ENCODE measurements at places on chromosomes 1 and 21. TPM values are rescaled to one million over a fixed set of nuclear protein-coding genes. Genes with fewer than 3 reads are reported as not detected.

Gene ANKRD65
- total RNA-seq, result not detected

DNA sequence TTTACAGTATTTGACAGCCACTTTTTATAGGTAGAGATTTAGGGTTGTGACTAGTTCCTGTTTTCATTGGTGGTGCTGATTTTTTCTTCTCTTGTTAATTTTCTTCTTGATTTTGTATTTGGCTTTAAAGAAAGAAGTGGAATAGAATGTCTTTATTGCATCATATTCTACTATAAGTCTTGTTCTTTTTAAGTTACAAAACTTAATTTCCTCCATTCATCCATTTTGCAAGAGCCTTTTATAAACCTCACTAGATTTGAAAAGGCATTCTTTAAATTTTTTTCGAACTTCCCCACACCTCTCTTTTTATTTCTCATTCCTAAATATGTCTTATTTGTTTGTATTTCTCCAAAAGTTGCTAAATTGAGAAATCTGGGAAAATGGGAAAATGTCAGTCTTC lies 1368.6 kb upstream of the ADGRL4 start:
- H3K4me3 ChIP-seq, result no peak overlapping the region
- peak; percentile 4 for DNase-seq
- no peaks in the 10 kb centered on the region for H3K4me1 ChIP-seq
- H3K27me3 ChIP-seq, result no peaks in the 10 kb centered on the region

Gene GLUL
- 385 TPM for total RNA-seq

DNA sequence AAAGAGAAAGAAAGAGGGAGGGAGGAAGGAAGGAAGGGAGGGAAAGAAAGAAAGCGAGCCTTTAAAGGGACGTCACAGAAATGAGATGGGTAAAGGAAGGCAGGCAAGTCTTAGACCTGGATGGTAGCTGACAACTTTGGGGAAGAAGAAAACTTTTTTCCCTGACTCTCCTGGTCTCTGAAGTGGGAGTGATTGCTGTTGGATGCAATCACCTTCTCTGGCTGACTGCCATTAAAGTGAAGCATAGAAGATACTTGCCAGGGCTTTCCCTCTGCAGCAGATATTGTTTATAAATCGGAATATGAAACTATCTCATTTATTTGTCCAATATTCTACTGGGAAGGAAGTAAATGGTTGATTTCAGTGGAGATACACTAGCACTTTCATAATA lies 27.0 kb downstream of the VCAM1 start:
- no peaks in the 10 kb centered on the region for H3K36me3 ChIP-seq
- no peaks in the 10 kb centered on the region for H3K4me1 ChIP-seq
- H3K4me3 ChIP-seq, result no peak overlapping the region
- H3K27me3 ChIP-seq, result no peaks in the 10 kb centered on the region

Gene TXNDC12
- total RNA-seq, result 29.9 TPM

Gene MAEL
- total RNA-seq, result not detected

DNA sequence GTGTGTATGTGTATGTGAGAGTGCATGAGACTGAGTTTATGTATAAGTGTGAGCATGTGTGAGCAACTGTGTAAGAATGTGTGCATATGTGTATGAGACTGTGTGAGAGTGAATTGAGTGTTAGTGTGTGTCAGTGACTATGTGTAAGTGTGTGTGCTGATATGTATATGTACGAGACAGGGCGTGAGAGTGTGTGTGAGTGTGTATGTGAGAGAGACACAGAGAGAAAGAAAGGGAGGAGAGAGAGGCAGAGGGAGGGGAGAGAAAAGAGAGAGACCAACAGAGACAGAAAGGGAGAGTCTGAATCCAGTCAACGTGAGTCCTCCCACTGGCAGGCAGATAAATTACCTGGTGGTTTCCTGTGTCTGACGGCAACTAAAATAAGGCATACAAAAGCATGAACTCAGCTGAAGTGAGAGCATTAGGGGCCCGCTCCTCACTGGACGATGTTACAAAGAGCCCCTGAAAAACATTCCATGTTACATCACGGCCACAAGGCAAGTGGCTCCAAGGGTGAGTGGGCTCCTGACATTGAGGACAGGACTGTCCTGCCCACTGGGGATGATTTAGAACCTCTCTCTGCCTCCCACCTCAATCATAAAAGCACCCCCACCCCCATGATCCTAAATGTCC lies 66.6 kb upstream of the TIAM1 start:
- H3K4me3 ChIP-seq, result no peak overlapping the region
- H3K27ac ChIP-seq, result no peak overlapping the region

- H3K27me3 ChIP-seq, result no peaks in the 10 kb centered on the region
- no peaks in the 10 kb centered on the region for H3K36me3 ChIP-seq
These were observed 52.0 kb upstream of the PDC start for GRCh38 chr1:186512698-186513457.

- DNase-seq, result peak; percentile 56
- no peaks in the 10 kb centered on the region for H3K4me1 ChIP-seq
- peaks cover 55% of the 10 kb centered on the region for H3K27me3 ChIP-seq
- no peak overlapping the region for H3K4me3 ChIP-seq
These were observed 5.7 kb downstream of the LRRC71 start for GRCh38 chr1:156926175-156926574.

- no peaks in the 10 kb centered on the region for H3K27me3 ChIP-seq
- peaks cover 11% of the 10 kb centered on the region for H3K4me1 ChIP-seq
- H3K4me3 ChIP-seq, result no peak overlapping the region
- DNase-seq, result peak; percentile 98
- H3K36me3 ChIP-seq, result no peaks in the 10 kb centered on the region
These were observed 427.2 kb downstream of the KCNT2 start for GRCh38 chr1:196180847-196181593.

DNA sequence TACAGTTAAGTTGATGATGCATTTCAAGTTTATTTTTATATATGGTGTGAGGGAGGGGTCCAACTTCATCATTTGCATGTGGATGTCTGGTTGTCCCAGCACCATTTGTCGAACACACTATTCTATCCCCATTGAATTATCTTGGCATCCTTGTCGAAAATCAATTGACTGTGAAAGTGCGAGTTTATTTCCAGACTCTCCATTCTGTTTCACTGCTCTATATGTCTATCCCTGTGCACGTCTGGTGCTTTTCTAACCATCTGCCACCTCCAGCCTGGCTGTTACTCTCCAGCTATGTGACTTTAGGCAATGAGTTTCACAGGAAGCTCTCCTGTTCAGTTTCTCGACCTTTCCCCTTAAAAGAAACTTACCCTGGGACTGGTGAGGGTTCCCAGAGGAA lies 137.1 kb upstream of the KLHDC7A start:
- no peaks in the 10 kb centered on the region for H3K36me3 ChIP-seq
- DNase-seq, result no peak
- no peak overlapping the region for H3K27ac ChIP-seq
- H3K27me3 ChIP-seq, result no peaks in the 10 kb centered on the region
- no peaks in the 10 kb centered on the region for H3K4me1 ChIP-seq

DNA sequence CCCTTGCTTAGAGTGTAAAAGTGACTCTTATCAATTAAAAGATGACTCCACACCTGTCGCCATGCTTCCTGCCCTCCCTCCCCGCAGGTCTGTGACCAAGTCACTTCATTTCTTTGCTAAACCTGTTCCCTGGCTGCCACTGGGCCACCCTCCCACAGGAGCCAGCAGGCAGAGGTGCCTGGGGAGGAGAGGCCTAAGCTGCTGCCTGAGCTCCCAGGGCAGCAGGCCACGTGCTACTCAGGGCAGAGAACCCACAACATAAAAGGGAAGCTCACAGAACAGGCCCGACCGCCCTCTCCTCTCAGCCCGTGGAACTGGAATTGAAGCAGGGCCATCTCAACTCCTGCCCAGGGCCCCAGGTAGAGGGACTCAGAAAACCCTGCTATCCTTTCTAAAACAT lies 4.9 kb downstream of the C1orf198 start:
- DNase-seq, result no peak
- H3K4me1 ChIP-seq, result peaks cover 41% of the 10 kb centered on the region
- 0 out of 2 replicates have a peak overlapping the region, but pooled peaks have one; percentile 19 for H3K27ac ChIP-seq
- peaks cover 14% of the 10 kb centered on the region for H3K36me3 ChIP-seq
- no peaks in the 10 kb centered on the region for H3K27me3 ChIP-seq

- no peaks in the 10 kb centered on the region for H3K27me3 ChIP-seq
- DNase-seq, result no peak
- no peak overlapping the region for H3K27ac ChIP-seq
- H3K4me1 ChIP-seq, result no peaks in the 10 kb centered on the region
These were observed 93.0 kb upstream of the TTC34 start for GRCh38 chr1:2894381-2895041.

Gene LAD1
- under 0.01 TPM for total RNA-seq

DNA sequence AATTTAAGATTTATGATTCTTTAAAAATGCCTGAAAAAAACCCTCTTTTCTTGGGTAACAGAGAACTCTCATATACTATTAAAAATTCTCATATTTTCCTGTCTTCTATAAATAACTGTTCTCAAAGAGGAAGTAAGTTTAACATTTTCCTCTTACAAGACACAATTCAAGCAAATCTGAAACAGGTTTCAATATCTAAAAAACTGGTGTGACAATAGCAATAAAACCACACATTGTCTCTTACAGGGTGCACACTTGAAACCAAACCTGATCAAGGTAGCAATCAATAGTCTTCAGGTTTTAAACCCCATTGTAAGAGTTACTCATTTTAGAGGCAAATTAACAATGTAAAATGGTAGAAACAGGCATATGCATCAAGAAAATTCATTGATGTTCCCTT lies 28.0 kb downstream of the FUBP1 start:
- H3K27me3 ChIP-seq, result no peaks in the 10 kb centered on the region
- H3K4me1 ChIP-seq, result 0 out of 2 replicates have a peak, but pooled peaks cover 2% of the 10 kb centered on the region
- no peak overlapping the region for H3K27ac ChIP-seq

DNA sequence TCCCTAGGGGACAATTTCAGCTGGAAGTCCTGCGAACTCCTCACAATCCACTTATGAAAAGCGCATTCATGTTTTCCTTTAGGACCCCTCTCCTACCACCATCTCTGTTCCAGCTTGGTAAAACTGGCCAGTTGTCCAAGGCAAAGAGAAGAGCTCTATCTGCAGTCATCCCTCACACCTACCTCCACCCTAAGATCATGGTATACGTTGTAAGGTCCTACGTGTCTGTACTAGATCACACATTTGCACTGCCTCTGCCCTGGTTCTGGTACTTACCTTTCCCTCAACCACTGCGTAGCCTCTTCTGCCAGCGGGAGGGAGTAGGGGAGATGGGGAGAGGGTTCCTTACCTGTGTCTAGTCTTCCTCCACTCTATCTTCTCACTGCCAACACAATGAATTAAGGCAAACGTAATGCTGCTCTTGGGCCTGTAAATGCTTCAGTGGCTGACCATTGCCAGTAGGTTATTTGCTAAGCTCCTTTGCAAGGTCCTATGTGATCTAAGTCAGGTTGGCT lies 739 bp upstream of the NUP133 start:
- DNase-seq, result no peak
- no peaks in the 10 kb centered on the region for H3K36me3 ChIP-seq
- peak overlapping the region; percentile 77 for H3K4me3 ChIP-seq
- peaks cover 8% of the 10 kb centered on the region for H3K4me1 ChIP-seq
- H3K27ac ChIP-seq, result peak overlapping the region; percentile 95

Gene CCDC27
- not detected for total RNA-seq

Gene ACTA1
- not detected for total RNA-seq

Gene LRRN2
- total RNA-seq, result not detected

Gene NBPF4
- not detected for total RNA-seq

Gene SH2D5
- 7.2 TPM for total RNA-seq

GRCh38 chr1:48422009-48422408 lies 50.0 kb downstream of the SPATA6 start:
- no peaks in the 10 kb centered on the region for H3K27me3 ChIP-seq
- no peak for DNase-seq
- no peak overlapping the region for H3K4me3 ChIP-seq
- no peaks in the 10 kb centered on the region for H3K4me1 ChIP-seq
- no peak overlapping the region for H3K27ac ChIP-seq

GRCh38 chr1:7302126-7302525 lies 469.0 kb upstream of the VAMP3 start:
- no peaks in the 10 kb centered on the region for H3K36me3 ChIP-seq
- H3K4me3 ChIP-seq, result no peak overlapping the region
- no peaks in the 10 kb centered on the region for H3K27me3 ChIP-seq
- peaks cover 18% of the 10 kb centered on the region for H3K4me1 ChIP-seq
- peak overlapping the region; percentile 18 for H3K27ac ChIP-seq

DNA sequence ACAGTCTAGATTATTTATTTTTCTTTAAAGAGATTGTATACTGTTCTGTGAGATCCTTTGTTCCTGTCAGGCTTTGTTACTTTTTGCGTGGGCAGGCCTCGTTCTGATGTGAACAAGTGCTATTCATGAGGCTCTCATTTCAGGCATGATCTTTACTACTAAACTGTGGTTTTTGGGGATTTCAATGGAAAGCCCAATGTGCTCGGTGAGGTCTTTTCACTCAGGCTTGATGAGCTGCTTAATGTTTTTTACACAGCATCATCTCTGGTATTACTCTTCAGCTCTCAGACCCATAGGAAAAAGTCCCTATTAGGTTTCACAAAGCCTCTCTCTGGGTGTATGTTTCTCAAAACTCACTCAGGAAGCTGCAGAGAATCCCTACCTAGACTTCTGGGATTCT lies 419.4 kb downstream of the GPATCH2 start:
- H3K4me1 ChIP-seq, result no peaks in the 10 kb centered on the region
- H3K27ac ChIP-seq, result no peak overlapping the region
- no peaks in the 10 kb centered on the region for H3K36me3 ChIP-seq
- no peaks in the 10 kb centered on the region for H3K27me3 ChIP-seq

DNA sequence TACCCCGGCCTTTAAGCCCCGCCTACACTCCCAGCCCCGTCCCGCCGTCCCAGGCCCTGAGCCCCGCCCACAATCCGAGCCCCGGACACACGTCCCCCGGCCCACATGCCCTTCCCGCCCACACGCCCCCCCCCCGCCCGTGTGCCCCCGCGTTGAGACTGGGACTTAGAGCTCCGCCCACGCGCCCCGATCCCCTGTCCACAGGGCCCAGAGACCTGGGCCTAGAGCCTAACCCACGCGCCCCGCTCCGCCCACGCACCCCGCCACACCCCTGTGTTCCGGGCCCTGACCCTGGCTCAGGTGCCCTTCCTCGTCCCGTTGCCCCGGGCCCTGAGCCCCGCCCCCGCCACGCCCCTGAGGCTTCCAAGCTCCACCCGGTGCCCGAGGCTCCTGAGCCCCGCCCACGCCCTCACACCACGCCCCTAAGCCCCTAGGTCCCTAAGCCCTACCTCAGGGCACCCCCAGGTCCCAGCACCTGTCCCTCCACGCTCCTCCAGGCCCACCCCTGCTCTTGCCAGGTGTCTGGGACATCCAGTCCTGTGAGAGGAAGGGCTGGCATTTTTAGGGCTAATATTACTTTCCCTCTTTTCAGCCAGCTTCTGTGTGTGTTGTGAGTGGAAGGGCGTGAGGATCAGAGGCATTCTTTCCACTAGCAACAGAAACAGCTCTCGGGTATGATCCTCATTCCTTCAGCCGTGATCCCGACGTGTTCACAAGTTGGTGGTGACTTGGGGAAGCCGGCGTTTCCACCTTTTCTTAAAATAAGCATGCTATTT lies 552 bp upstream of the GPR157 start:
- H3K36me3 ChIP-seq, result no peaks in the 10 kb centered on the region
- DNase-seq, result no peak
- H3K27me3 ChIP-seq, result peaks cover 2% of the 10 kb centered on the region

Data from IMR-90 (cell line).